ENCODE measurements at places on chromosomes 7 and 10. TPM values are rescaled to one million over a fixed set of nuclear protein-coding genes. Genes with fewer than 3 reads are reported as not detected.

ZNF736 gene
- 81.1 TPM for total RNA-seq

POLR1F gene
- 10.6 TPM for total RNA-seq

ATG9B gene
- total RNA-seq = 2.8 TPM

FOXI2 gene
- total RNA-seq = not detected

KMT2E gene
- total RNA-seq = 417 TPM

HTR5A gene
- 0.94 TPM for total RNA-seq

GPR26 gene
- 2.8 TPM for total RNA-seq

Data from parietal lobe (tissue), 2 donors.